ENCODE measurements at places on chromosomes 3 and 15.

DNA sequence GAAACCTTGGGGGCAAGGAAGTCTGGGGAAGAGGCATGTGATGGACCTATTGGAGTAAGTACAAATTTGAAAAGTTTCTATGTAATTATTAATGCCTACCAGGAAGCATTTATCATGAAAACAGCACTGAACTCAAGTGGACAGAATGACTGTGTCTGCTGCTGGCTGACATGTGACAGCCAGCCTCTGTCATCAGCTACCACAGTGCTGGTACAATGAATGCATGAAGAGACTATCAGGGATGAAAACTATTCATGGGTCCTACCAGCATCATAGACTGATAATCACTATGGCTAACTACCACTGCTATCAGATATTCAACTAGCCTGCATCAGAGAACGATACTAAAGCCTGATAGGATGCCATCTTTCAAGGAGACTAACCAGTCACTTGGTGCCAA, 193.5 kb downstream of the RAP2B start:
- no peak for DNase-seq

- no peak for DNase-seq
These were observed 45.8 kb downstream of the CHP1 start for GRCh38 chr15:41276831-41277230.

GRCh38 chr3:65343736-65344135, 655.9 kb upstream of the ADAMTS9 start:
- DNase-seq = no peak

DNA sequence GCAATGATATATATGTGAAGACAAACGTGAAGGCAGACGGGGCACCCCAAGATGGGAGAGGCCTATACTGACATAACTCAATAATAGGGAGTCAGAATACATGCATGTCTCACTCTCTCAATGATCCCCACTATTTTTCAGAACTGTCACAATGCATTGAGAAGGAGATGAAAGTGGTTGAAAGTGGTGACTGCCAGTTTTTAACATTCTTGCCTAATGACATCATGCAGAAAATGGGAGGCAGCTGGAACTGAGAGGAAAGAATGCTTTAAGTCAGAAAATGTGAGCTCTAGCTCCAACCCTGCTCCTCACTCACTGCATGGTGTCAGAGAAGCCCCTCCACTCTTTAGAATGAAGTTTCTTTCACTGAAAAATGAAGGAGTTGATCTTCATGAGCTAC, 55.3 kb upstream of the P2RY1 start:
- no peak for DNase-seq

DNA sequence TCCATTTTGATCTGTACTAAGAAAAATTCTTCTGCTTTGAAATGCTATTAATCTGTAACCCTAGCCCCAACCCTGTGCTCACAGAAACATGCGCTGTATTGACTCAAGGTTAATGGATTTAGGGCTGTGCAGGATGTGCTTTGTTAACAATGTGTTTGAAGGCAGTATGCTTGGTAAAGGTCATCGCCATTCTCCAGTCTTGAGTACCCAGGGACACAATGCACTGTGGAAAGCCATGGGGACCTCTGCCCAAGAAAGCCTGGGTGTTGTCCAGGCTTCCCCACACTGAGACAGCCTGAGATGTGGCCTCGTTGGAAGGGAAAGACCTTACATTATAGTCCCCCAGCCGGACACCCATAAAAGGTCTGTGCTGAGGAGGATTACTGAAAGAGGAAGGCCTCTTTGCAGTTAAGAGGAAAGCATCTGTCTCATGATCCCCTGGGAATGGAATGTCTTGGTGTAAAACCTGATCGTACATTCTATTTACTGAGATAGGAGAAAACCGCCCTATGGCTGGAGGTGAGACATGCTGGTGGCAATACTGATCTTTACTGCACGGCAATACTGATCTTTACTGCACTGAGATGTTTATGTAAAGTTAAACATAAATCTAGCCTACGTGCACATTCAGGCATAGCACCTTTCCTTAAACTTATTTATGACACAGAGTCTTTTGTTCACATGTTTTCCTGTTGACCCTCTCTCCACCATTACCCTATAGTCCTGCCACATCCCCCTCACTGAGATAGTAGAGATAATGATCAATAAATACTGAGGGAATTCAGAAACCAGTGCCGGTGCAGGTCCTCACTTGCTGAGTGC, 6.3 kb downstream of the PIGZ start:
- no peak for DNase-seq

- no peak for DNase-seq
These were observed 91.1 kb downstream of the WNT7A start for GRCh38 chr3:13788522-13789424.

GRCh38 chr3:122458992-122459391, 43.1 kb upstream of the WDR5B start:
- no peak for DNase-seq

- DNase-seq = no peak
These were observed 75.7 kb downstream of the EFL1 start for GRCh38 chr15:82186719-82187406.

DNA sequence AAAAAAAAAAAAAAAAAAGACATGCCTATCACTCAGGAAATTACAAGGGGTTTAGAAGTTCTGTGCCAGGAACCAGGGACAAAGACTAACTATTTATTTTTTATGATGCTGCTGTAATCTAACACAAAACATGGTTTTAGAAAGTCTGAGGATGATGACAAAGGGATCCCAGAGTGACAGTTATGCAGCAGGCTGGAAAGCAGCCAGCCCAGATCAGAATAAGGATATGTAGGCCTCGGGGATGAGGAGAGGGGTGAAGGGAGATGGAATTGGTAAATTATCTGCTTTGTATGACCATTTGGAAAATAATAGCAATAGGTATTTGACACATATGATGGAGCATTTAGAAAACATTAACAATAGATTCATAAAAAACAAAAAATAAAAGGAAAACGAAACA, 34.1 kb upstream of the NMD3 start:
- DNase-seq = no peak

DNA sequence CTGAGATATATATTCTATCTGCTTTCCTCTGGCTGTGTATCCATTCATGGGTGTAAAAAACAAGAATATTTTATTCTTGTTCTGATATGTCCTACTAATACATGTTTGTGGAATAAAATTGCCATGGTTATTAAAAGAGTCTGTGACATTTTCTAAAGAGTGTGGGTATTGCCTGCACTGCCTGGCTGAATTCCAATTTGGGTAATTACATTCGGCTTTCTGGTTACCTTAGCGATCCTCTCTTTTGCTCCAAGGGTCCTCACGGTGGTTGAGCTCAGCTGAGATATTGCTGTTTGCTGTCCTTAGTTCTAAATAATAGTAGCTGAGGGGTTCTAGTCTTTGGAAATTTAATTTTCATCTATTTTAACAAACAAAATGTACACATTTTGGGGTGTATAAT, 301.4 kb upstream of the DNAJC19 start:
- DNase-seq = no peak

- DNase-seq = no peak
These were observed 584.4 kb upstream of the TBL1XR1 start for GRCh38 chr3:177781686-177782161.

DNA sequence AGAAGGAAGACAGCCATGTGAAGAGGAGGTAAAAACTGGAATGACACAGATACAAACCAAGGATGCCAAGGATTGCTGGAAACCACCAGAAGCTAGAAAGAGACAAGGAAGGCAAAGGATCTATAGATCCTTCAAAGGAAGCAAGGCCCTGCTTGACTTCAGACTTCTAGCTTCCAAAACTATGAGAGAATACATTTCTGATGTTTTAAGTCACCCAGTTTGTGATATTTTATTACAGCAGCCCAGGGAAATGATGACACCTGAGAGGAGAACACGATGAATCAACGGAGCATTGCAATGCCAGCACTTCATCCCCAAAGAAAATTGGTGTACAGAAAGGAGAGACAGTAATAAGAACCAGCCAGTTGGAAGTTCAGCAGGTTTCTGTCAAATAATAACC, 116.3 kb downstream of the MAGI1 start:
- DNase-seq = no peak

GRCh38 chr3:148373961-148374360, 323.7 kb upstream of the AGTR1 start:
- no peak for DNase-seq

GRCh38 chr3:180467177-180467576, 134.8 kb upstream of the TTC14 start:
- no peak for DNase-seq

- DNase-seq = no peak
These were observed 5.2 kb downstream of the TPM1 start for GRCh38 chr15:63047792-63048114.

DNA sequence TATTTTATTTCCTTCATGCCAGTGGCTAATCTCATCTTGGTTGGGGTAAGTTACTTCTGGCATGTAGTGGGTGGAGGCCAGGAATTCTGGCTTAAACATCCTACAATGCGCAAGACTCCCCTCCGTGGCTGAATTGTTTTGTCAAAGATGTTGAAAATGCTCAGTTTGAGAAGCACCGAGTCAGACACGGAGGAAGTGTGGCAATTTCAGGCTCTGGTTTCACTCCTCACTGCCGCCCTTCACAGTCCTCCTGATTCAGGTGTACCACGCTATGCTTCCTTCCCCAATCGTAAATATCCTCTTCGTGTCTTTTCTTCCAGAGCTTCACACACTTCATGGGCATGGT, 150.7 kb downstream of the OPA1 start:
- DNase-seq = peak; percentile 81

DNA sequence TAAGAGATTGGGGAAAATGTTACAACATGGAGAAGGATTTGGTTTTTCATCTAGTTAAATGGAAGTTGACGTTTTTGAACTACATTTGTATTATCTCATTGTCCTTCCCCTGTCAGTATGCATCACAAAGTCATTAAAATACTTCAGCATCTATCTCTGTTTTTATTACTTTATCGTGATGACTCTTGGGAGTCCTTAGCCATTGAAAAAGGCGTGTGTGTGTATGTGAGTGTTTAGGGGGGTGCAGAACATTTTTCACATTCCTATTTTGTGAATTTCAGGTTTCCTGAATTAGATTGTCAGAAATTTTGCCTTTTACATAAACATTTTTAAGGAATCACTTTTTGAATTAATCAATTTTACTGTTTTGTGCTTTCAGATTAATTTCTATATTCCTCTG, 360.6 kb upstream of the SGO1 start:
- DNase-seq = no peak

- DNase-seq = peak; percentile 5
These were observed 583 bp upstream of the C3orf49 start for GRCh38 chr3:63818282-63819150.

DNA sequence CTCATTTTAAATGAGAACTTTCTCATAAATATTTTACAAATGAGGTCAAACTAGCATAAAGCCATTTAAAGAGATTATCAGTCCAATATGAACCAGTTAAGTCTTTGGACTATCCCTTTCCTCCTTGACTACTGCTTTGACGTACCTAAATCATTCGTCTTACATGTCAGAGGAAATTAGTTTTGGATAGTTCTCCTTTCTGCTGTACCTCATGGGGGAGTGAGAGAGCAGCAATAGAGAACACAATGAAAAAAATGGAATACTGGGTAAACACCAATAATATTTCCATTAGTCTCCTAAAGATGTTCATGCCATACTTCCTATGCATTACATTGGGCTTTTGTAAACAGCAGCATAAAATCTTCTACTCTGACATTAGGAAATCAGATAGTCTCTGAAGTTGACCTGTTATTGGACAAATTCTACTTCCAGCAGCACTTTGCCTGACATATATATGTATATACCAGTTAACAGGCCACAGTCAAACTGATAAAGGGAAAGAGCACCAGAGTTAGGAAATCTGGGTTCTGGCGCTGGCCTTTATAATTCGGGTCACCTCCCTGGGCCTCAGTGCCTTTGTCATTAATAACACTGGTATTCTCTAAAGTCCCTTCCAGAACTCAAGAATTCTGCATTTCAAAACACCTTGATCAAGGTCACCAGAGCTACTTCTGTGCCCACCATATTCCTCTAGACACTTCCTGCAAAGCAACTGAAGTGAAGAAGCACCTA, 26.8 kb downstream of the TIMMDC1 start:
- DNase-seq = no peak

DNA sequence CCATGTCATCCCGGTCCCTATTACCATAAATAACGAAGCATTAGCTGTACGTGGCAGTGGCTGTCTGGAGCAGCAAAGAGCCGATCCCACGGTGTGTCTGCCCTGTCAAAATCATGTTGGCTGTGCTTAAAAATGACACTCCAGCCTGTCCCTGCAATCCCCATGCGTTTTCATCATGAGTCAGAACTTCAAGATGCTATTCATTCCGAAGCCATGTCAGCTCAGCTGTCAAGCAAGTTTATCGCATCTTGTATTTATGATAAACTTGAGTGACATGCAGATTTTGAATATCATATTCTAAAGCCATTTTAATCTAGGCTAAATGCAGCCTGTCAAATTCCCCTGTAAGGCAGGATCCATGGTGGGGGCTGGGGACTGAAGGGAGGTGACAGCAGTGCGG, 152.4 kb downstream of the TJP1 start:
- no peak for DNase-seq

DNA sequence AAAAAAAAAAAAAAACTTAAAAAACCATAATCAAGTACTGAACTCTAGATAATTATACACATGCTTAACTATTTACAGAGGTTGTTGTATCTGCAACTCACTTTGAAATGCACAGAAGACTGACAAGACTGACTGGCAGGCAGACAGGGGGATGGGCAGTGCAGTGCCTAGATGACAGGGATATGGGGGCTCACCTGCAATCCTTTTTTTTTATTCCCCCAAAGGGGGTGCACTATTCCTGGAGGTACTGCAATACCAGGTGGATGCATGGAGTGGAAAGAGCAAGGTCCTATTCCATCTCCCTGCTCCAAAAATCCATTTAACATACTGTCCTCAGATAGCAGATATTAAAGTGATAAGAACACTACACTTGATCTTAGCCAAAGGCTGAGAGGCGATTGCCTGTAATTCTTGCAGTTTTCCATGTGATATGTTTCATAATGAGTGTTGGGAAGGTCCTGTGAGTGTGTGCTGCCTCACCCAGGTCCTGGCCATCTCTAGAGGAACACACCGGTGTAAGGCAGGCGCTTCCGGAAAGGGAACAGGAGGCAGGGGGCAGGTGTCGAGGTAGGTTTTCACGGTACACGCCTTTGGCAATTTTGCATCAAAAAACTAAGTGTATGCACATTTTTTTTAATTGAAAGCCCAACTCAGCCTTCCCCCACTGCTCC, 22.7 kb downstream of the SEC61A1 start:
- DNase-seq = no peak

DNA sequence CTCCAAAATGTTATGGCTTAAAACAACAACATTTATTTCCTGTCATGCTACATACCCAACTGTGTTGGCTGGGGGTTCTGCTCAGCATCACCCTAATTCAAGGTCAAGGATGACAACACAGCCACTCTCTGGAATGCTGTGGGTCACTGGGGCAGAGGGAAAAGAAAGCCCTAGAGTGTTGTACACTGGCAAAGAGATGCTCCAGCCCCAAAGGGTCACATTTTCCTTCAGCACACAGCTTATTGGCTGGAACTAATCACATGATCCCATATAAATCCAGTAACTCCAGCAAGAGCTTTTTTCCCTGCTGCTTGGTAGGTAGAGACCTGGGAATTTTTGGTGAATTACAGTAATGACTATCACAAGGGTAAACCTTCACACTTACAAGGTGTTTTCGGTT, 1041.4 kb downstream of the NTRK3 start:
- no peak for DNase-seq

GRCh38 chr3:129474984-129475804, 35.2 kb downstream of the IFT122 start:
- DNase-seq = no peak
